ENCODE measurements at places on chromosomes 13 and 19. TPM values are rescaled to one million over a fixed set of nuclear protein-coding genes. Genes with fewer than 3 reads are reported as not detected.

The PLK5 gene
- not detected for total RNA-seq

DNA sequence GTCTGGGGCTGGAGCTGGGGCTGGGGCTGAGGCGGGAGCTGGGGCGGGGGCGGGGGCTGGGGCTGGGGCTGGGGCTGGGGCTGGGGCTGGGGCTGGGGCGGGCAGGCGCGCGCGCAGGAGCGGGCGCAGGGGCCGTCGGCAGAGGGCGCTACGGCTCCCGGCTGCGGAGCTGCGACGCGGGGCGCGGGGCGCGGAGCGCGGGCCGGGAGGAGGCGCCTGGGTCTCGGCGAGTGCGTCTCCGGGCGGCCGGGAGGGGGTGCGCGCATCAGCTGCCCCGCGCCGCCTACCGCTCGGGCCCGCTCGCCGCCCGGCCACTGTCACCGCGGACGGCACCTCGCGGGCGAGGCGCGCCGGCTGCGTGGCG, 422 bp upstream of the MTUS2 start:
- DNase-seq, result no peak

DNA sequence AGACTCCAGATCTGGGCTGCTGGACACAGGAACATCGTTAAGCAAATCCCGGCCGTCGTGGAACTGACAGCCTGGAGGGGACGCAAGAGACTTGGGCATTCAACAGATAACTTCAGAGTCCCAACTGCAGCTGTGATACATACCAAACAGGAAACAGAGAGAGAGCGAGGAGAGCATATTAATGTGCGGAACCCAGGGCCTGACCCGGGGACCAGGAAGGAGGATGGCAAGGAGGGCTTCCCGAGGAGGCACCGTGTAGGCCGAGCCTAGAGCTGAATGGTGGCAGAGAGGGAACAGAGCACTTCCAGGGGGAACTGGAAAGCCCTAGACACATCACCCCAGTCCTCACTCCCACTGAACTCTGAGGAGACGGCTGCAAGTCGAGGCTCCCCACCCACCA, 68.1 kb downstream of the SIPA1L3 start:
- no peak for DNase-seq

DNA sequence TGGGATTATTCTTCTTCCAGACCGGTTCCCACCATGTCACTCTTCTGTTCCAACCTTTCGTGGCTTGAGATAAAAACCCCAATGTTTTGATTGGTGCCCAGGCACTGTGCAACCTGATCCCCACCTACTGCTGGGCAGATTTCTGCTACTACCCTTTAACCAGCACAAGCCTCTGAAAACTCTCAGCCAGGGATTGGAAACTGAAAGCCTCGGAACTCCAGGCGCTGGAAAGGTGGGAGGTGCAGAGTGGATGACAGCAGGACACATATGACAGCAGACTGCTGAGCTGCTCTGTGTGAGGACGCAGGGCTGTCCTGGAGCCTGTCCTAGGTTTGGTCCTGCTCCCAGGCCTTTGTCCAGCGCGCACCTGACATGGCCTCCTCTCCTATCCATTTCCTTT, 68.5 kb upstream of the GTF3A start:
- no peak for DNase-seq

DNA sequence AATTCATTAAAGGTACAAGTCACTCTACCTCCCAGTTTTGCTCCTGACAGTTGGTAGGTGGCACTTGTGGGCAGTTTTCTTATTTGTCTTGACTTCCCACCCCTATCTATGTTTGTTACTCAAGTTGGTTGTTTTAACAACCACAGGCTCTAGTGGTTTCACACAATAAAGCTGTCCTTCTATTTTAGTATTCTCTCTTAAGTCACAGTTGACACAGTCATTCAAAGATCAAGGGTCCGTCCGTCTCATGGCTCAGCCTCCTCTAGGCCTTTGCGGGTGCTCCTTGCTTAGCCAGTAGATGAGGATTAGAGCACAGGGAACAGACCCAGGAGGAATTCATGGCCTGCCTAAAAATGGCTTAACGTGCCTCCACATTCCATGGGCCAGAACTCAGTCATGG, 573.7 kb downstream of the IRS2 start:
- DNase-seq, result no peak

DNA sequence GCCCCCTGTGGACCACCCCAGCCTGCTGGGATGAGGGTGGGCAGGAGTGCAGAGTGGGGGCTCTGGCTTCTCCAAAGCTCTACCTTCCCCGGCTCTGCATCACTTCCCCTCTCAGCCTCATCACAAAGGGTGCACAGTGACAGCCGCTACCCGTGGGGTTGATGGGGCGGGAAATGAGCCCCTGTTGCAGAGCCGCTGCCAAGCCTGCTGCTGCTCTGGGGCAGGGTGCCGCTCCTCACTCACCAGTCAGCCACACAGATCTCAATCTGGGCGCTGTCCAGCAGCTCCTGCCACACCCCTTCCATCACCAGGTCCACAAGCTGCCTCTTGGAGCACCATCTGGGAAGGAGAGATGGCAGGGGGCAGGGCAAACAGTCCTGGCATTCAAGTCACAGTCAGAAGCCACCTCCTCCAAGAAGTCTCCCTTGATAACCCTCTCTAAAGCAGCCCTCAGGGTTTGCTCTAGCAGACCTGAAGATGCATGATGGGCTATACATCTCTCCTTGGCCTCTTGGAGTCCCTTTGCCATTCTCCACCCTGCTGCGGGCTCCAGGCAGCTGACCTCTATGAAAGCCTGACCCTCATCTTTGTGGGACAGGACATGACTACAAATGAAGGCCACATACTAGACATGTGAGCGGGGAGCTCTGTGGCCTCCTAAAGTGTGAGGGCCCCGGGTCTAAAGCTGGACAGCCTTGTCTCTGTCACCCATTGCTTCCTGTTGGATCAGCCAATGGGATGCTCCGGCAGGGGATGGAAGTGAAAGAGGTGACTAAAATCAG, 15.7 kb downstream of the MRPS12 start:
- DNase-seq, result no peak

The KPNA3 gene
- 26.0 TPM for total RNA-seq

DNA sequence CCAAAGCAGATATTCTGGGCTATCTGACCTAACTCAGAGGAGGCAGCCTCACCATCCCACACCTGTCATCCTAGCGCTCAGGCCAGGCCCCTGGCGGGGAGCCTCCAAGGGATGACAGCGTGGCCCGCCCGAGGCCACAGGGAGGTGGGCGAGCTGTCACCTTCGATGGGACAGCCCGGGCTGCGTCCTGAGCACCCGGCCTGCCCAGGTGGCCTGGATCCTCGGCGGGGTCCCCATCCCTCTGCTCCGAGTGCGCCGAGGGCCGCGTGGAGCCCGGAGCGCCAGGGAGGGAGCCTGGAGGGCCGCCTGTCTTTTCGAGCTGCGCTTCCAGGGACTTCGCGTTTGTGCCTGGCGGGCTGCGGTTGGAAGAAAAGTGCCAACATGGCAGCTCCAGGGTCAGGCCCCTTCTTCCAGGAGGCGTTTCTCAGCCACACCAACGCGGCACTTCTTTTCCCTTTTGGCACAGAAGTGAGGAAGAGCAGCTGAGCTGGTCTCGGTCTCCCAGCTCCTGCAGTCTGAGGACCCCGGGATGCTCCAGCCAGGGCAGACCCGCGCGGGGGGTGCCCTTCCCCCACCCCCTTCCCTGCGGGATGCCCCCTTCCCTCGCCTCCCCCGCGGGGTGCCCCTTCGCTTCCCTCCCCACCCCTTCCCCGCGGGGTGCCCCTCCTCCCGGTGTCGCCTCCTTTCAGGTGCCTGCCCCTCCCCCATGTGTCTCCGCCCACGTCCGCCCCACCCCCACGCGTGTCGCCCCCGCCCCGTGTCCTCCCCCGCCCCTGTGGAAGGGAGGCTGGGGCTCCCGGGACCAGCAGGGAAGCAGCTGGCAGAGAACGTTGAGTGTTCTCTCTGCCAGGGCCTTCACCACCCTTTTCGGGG, 42.3 kb downstream of the GJA3 start:
- DNase-seq, result peak; percentile 81

The ZNF497 gene
- 0.73 TPM for total RNA-seq

DNA sequence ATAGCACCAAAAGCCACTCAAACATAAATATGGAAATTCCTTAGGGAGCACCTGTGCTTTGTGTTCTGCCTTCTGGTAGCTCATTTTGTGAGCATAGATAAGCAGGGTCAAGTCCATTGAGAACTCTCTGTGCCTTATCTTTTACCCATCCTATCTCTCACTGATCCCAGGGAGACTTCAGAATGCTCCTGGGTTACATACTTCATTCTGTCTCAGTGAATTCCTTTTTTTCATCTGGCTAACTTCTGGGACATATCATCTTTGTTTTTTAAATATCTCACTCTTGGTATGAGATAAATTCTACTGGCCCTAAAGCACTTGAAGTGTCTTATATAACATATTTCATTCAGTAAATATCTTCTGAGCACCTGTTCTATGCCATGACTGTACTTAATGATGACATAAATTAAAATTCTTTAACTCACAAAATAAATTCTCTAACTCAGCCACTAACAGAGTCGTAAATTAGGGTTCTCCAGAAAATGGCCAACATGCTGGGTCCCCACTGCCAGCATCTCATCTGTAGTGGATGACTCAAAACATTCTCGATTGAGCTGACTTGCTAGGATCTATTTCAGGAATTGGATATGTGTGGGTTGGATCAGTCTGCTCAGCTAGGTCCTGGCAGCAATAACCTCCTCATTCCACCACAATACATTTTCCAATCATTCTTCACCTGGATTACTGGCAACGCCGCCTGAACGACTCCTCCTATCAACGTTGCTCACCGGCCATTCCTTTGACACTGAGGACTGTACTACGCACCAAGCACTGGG, 170.2 kb downstream of the FOXO1 start:
- DNase-seq, result no peak

The ATF5 gene
- 16.7 TPM for total RNA-seq

GRCh38 chr13:26541041-26541440, 16.4 kb upstream of the WASF3 start:
- DNase-seq, result no peak

- DNase-seq, result peak; percentile 66
These were observed 9.0 kb downstream of the ABHD8 start for GRCh38 chr19:17294051-17294891.

The SPTBN4 gene
- total RNA-seq, result 0.15 TPM

DNA sequence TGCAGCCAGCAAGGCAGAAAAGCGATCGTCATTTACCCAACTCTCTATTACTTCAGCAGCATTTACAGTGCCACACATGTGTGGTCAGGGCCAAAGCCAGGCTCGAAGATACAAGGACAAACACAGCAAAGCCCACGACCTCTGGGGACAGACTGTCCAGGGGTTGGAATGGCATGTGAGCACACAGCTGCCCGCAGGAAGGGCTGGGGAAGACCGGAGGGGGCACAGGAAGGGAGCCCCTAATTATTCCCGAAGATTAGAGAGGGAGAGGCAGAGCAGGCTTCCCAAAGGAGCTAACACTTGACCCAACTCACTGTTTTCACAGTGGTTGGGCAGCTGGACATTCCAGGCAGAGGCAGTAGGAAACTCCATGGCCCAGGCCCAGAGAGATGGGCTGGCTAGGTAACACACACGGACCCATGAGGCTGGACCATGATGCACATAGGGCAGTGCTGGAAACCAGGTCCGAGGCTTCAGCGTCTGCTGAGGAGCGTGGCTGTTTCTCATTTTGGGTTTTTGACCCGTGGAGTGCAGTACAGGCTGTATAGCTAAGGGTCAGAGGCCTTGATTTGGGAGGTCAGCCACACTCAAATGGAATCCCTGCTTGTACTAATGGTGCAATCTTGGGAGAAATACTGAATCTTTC, 179.8 kb downstream of the FOXO1 start:
- no peak for DNase-seq

- DNase-seq, result no peak
These were observed 10.6 kb upstream of the RETN start for GRCh38 chr19:7658219-7658686.

DNA sequence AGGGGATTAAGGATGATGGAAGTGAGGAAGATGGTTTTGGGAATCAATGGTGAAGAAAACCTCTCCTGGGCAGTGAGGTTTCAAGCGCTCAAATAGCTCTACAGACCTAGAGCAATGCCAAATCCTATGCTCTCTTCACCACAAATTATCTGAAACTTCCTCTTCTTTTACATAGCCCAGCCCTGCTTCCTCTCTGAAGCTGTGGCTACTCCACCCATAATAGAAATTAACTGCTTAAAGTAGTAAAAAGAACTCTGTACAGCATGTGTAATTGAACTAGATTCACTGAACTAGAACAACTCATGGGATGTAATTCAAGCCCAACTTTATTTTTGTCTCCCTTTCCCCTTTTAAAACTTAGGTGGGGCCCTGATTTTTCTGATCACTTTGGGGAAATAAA, 20.4 kb upstream of the IFT88 start:
- no peak for DNase-seq

DNA sequence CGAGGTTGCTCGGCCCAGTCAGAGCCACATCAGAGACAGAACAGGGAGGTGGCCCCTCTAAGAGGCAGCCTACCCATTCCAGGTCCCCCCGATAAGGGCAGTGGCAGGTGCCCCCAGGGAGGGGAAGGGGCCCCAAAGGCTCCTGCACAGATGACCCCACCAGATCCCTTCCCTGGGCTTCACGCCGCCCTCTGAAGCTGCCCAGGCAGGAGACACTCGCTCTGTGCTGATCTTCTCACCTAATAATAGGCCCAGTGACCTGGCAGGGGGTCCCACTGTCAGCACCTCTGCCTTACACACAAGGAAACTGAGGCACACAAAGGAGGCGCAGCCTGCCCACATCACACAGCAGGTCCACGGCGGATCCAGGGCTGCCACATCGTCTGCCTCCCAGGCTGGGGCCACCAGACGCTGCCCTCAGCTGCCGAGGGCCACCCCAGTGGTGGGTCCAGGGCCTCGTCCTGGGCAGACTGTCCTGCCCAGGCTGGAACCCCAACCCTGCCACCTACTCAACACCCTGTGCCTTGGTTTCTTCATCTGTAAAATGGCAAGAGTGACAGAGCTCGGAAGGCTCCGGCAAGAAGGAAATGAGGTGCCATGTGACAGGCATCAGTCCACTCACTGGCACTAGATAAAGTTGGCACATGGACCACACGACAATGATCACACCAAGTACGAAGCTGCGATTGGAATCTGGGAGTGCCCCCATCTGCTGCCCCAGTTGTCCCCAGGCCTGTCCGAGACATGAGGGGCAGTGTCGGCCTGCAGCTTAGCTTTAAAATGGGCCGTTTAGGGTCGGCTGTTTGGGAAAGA, 56.5 kb downstream of the KLF2 start:
- DNase-seq, result no peak

- DNase-seq, result no peak
These were observed 7.6 kb upstream of the HMG20B start for GRCh38 chr19:3565139-3565538.

The IZUMO1 gene
- not detected for total RNA-seq

GRCh38 chr19:40078377-40078776, 12.4 kb downstream of the ZNF780A start:
- no peak for DNase-seq

GRCh38 chr19:36121486-36122124, 6.3 kb downstream of the TBCB start:
- no peak for DNase-seq

DNA sequence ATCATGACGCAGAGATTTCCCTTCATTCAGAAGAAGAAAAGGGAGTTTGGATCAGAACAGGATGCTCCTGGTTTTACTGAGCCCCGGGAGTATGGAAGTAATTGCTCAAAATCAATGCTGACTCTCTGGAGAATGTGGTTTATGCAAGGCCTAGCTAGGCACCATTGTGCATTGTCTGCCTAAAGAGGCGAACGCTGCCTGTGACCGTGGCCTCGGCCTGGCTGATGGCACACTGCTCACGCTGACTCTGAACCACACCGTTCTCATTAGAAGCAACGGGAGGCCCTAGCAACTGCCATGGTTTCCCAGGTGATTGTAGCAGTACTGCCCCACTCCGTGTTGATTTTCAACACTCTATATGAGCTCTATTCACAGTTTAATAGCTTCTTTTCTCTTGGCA, 41.7 kb upstream of the UBL3 start:
- no peak for DNase-seq

- DNase-seq, result peak; percentile 42
These were observed 5.0 kb downstream of the CLEC11A start for GRCh38 chr19:50728084-50728737.

GRCh38 chr19:46921071-46921470, 60.3 kb downstream of the ARHGAP35 start:
- no peak for DNase-seq
